ENCODE measurements at places on chromosomes 7 and 10.

- DNase-seq = no peak
Measured at GRCh38 chr10:23344241-23344841, at the start of gene C10orf67. TSS of gene C10orf67 (minus strand) at chr10:23344797. CDS start at chr10:23344774, 23 bp downstream.

GRCh38 chr7:73556208-73557107 lies 1.0 kb downstream of the BCL7B start:
- no peak for DNase-seq

GRCh38 chr10:100827819-100828737 lies 82.7 kb downstream of the PAX2 start:
- DNase-seq = no peak

DNA sequence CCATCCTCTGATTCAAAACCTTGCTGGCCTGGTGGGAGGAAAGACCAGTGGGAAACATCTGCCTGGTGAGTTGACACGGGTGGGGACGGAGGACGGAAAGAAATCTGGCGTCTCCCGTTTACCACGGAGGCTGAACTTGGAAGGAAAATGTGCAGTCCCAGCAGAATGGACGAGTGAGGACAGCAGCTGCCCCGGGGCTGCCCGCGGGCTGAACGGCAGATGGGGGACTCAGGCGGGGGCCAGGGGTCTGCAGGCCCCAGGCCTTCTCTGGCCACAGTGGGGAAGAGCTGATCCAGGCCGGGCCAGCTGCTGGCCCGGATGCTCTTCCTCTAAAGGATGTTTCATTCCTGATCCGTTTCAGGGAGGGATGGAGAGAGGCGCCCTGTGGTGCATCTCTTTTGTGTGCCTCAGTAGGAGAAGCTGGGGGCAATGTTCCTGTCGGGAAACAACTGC lies 147.5 kb upstream of the CHST15 start:
- no peak for DNase-seq

GRCh38 chr7:77674878-77675277 lies 21.4 kb upstream of the RSBN1L start:
- no peak for DNase-seq

- DNase-seq = peak; percentile 18
Measured at GRCh38 chr7:69597278-69598076, 798 bp upstream of the AUTS2 start.

- DNase-seq = no peak
Measured at GRCh38 chr7:74637745-74638144, 19.8 kb upstream of the GTF2I start.

DNA sequence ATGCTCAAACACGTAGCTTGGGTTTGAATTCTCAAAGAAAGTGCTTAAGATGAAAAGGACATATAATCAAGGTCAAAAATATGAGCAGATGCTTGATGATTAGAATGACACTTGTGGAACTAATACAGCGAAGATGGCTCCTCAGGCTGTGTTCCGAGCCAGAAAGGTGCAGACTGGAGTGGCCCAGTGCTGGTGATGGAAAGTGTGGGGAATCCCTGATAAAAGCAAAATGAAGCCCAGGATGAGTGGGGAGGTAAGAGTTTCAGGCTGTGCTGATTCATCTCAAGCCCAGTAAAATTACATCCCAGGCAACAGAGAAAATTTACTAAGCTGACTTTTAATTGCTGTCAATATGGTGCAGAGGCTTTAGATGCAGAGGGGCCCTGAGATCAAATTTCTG lies 77.8 kb upstream of the IKZF1 start:
- no peak for DNase-seq

- no peak for DNase-seq
Measured at GRCh38 chr7:136479922-136480321, 388.5 kb upstream of the CHRM2 start.

DNA sequence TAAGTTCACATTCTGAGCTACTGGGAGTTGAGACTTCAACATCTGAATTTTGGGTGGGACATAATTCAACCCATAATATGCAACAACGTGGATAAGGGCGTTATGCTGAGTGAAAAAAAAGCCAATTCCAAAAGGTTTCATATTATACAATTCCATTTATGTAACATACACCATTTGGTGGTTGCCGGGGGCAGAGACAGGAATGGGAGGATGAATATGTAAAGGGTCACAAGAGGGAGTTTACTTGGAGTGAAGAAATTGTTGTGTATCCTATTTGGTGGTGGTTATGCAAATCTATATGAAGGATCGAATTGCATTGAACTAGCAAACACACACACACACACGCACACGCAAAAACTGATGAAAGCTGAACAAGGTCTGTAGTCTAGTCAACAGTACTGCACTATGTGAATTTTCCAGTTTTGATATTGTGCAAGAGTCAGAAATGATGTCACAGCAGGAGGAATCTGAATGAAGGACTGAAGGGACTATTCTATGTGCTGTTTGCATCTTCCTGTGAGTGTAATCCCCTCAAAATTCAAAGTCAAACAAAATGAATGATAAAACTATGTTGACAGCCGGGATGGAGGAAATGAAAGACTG lies 249.2 kb upstream of the HABP2 start:
- DNase-seq = no peak

GRCh38 chr7:22814261-22815208 lies 8.1 kb downstream of the TOMM7 start:
- no peak for DNase-seq

DNA sequence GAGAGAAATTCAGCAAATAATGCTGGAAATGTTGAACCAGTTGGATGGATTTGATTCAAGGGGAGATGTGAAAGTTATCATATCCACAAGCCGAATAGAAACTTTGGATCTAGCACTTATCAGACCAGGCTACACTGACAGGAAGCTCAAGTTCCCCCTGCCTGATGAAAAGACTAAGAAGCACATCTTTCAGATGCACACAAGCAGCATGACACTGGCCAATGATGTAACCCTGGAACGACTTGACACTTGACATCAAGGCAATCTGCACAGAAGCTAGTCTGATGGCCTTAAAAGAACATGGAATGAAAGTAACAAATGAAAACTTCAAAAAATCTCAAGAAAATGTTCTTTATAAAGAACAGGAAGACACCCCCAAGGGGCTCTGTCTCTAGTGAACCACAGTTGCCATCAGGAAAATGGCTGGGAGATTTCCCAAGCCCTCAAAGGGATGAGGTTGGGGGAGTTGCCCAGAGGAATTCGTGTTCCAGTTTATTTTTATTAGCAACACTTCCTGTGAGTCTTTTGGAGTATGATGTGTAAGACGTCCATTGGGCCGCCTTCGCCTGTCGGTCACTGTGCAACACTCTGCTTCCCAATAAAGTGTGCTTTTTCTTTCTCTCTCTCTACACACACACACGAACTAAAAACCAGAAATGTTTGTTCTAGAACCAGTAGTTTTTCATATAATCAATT lies 200.0 kb downstream of the HIBADH start:
- DNase-seq = no peak

GRCh38 chr10:127943336-127943910 lies 36.5 kb downstream of the PTPRE start:
- no peak for DNase-seq

GRCh38 chr7:76513817-76514799 lies 3.8 kb downstream of the UPK3B start:
- no peak for DNase-seq

DNA sequence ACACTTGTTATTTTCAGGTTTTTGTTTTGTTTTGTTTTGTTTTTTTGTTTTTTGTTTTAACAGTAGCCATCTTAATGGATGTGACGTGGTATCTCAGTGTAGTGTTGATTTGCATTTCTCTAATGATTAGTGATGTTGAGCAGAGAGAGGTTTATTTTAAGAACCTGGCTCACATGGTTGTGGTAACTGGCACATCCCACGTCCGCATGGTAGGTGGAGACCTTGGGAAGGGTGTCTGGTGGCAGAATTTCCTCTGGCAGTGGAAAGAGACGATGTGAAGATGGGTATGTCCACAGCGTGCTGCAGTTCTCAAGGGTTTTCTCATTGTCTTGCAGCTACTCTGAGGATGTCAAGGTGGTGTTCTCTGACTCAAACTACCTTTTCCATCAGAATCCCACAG lies 252.2 kb downstream of the GALNT17 start:
- no peak for DNase-seq

DNA sequence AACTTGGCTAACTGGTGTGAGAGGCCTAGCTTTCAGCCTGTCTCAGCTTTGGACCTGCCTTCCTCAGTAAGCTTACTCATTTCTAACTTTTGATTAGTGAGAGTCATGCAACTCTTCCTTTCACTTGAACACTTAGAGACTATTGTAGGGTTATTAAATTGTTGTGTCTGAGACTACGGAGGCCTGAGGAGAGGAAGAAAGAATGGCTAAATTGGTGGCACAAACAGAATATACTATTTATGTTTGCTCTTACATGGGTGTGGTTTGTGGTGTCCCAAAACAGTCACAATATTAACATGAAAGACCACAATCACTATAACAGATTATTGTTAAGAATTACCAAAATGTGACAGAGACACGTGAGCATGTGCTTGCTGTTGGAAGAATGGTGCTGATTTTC lies 82.1 kb downstream of the TRIM24 start:
- no peak for DNase-seq

DNA sequence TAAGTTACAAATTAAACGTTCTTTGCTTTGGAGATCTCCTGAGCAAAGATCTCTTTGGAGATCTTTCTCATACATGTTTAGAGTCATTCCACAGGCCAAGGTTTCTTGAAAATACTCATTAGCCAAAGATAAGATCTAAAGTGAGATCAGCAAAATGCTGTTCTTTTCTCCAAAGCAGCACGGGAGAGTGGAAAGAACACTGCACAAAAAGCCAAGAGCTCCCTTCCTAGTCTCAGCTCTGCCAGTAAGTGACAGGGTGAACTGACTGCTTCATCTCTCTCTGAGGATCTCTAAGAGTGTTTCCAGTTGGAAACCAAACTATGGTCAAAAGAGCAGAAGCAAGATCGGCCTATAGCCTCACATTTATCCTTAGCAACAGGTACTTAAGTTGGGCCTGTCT lies 168.4 kb upstream of the ASAH2 start:
- no peak for DNase-seq

DNA sequence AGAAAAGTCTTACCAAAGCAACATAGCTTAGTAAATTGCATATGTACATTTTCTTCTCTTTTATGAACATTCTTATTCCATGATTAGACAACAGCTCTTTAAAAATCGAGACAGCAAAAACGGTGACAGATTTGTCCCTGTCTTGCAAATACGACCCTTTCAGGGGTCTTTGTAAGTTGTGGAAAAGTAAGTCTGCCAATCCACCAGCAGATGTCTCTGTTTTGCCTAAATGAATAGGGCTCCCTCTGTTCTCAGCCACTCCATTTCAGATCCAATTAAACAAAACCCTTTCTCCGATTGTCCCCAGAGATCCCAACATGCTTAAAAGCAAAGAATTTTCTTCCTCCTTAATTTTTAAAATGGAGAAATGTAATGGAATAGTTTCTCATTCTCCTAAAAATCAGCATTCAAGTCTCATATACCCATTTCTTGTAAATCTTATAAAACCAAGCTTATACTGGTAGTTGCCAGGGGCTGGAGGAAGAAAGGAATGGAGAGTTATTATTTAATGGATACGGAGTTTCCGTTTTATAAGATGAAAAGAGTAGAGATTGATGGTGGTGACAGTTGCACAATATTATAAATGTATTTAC lies 61.0 kb upstream of the NFE2L3 start:
- DNase-seq = peak; percentile 55

GRCh38 chr10:118139321-118139720 lies 92.6 kb upstream of the RAB11FIP2 start:
- DNase-seq = no peak

- DNase-seq = no peak
Measured at GRCh38 chr7:55770778-55771177, 91.8 kb downstream of the SEPTIN14 start.

- DNase-seq = no peak
Measured at GRCh38 chr10:45427970-45428366, 54.0 kb downstream of the ALOX5 start.

- peak; percentile 59 for DNase-seq
Measured at GRCh38 chr10:28663576-28664368, 13.5 kb upstream of the BAMBI start.

DNA sequence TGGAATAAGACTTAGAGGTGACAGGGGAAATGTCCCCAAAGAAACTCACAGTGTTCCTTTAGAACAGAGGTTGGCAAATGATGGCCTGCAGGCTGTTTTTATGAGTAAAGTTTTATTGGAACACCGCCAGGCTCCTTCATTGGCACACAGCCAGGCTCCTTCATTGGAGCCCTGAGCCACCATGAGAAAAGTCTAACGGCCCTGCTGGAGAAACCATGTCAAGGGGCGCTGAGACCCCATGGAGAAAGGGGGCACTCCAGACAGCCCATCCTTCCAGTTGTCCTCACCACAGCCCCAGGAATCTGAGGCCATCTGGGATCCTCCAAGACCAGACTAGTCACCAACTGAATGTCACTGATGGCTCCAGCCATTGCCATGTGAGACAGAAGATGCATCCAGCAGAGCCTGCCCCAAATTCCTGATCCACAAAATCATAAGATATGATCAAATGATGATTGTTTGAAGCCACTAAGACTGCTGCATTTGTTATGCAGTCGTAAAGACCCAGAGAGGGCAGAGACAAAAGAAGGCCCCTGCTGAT lies 88.2 kb upstream of the GPR26 start:
- DNase-seq = no peak

- DNase-seq = no peak
Measured at GRCh38 chr7:763762-764161, 36.7 kb upstream of the PRKAR1B start.

GRCh38 chr10:54797636-54798321 lies 3.3 kb downstream of the PCDH15 start:
- DNase-seq = no peak

GRCh38 chr7:115005953-115006352 lies 84.1 kb downstream of the MDFIC start:
- DNase-seq = no peak

GRCh38 chr10:58177362-58177947 lies 90.2 kb downstream of the IPMK start:
- no peak for DNase-seq

GRCh38 chr10:28777911-28778310 lies 100.6 kb downstream of the BAMBI start:
- DNase-seq = no peak

DNA sequence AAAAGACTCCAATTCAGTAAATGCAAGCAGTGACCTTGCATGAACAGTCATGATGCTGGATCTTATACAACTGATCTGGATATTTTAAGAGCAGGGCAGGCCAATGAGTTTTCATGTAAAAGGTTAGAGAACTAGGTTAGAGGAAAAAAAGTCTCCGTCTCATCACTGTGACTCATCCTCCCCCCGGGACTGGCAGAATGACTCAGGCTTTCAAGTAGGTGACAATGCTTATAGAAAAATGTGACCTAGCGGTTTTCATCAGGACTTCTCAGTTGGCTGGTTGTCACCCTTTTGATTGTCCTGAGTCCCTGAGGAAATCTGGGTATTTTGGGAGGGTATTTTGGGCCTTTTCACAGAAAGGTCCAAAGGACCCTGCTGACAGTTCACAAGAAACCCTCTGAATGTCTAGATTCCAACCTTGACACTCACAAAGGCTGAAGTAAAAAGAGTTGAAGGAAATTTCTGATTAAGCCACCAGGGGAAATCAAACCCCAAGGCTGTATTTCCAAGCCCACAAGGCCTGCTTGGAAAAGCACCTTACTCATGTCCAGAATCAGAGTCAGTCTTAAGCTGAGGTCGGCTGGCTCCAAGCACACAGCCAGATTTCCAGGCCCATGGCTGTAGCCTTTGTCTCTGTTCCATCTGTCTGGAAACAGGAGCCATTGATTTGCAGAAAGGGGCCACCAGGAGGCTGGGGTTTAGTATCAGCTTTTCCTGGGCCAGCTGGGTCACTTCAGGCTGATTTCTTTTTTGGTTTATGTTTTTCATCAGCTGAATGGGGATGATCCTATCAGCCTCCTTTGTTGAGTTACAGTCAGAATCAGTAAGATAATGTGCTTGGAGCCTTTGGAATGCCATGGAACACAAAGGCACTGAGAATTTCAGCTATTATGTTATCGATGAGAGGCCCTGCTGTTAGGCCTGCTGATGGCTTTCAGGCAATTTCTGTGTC lies 226.4 kb upstream of the HABP2 start:
- DNase-seq = no peak
